Neural progenitor cell (in vitro differentiated cells): ENCODE measurements at places on chromosomes 11 and 22. TPM values are rescaled to one million over a fixed set of nuclear protein-coding genes. Genes with fewer than 3 reads are reported as not detected.

- no peaks in the 10 kb centered on the region for H3K36me3 ChIP-seq
- no peak overlapping the region for H3K27ac ChIP-seq
- peaks cover 47% of the 10 kb centered on the region for H3K4me1 ChIP-seq
- peaks cover 35% of the 10 kb centered on the region for H3K27me3 ChIP-seq
Measured at GRCh38 chr11:119315131-119316015, 1.6 kb downstream of the MCAM start.

DNA sequence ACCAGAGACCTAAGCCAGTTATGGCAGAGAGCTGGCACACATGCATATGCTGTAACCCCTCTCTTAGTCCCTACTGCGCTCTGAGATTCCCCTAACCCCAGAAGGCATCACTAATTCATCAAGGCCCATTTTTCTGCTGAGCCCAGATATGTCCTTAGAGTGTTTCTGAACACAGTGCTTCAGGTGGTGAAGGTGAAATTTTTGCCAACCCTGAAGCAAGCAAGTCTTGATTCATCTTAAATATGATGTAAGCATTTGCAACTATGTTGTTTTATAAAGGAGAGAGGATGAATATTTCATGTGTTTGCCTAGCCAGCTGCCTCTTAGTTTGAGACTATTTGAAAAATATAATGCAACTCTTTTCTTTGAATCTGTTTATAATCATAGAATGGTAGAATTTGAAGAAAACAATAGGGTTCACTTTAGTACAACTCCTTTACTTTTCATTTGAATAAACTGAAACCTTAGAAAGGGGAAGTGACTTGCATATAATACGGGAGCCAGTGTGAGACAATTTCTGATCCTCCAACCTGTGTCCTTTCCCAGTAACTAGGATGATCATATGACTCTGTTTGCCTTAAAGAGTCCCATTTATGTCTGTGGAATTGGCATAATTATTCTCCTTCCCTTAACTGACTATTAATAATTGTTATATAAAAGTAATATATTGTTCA is 194.3 kb upstream of the MTNR1B start:
- no peaks in the 10 kb centered on the region for H3K27me3 ChIP-seq
- no peak for DNase-seq
- H3K4me1 ChIP-seq, result peaks cover 15% of the 10 kb centered on the region
- H3K27ac ChIP-seq, result no peak overlapping the region
- H3K4me3 ChIP-seq, result no peak overlapping the region
- H3K36me3 ChIP-seq, result no peaks in the 10 kb centered on the region

DNA sequence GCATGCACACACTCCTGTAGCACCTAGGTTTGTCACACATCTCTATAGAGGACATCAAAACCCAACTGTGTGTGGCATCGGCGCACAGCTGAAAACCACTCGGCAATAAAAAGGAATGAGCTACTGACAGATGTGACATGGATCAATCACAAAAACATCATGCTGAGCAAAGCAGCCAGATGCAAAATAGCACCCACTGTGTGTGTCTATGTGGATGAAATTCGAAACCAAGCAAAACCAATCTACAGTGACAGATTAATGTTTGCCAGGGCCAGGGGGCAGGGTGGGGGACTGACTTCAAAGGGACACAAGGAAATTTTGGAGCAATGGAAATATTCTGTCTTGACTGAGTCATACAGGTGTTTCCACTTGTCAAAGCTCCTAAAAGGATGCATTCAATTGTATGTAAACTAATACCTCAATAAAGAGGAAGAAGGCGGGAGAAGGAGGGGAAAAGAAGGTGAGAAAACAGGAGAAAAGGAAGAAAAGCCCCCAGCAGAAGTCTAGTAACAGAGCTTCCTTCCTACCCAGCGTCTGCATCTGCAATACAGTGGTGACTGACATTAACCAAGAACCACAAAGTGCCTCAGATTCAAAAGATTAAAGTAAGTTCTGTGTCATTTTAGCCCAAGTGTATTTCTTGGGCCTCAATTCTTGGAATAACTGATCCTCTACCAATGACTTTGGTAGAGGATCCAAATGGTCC is 49.8 kb downstream of the PACSIN2 start:
- no peak overlapping the region for H3K27ac ChIP-seq
- H3K36me3 ChIP-seq, result no peaks in the 10 kb centered on the region
- no peak overlapping the region for H3K4me3 ChIP-seq
- DNase-seq, result no peak
- H3K27me3 ChIP-seq, result no peaks in the 10 kb centered on the region

- H3K27ac ChIP-seq, result no peak overlapping the region
- H3K27me3 ChIP-seq, result no peaks in the 10 kb centered on the region
- no peak overlapping the region for H3K4me3 ChIP-seq
- DNase-seq, result no peak
Measured at GRCh38 chr22:42901790-42902508, 44.9 kb upstream of the ARFGAP3 start.

DNA sequence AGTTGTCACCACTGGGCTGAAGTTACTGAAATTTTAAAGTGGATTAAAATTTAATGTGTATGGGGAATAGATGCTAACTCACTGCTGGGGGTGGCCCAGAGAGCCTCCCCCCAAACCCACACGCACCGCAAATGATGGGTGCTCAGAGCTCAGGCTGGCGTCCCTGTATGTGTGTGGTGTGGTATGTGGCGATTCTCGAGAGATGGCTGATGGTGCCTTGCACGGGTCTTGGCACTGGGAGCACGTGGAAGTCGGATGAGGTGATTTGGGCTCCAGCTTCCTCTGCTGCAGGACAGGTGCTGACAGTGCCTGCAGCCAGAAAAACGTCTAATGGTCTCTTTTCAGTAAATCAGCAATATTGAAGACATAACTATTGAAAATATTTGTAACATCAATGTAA is 1473.3 kb downstream of the TBC1D22A start:
- DNase-seq, result no peak
- H3K4me1 ChIP-seq, result peaks cover 22% of the 10 kb centered on the region
- H3K27ac ChIP-seq, result no peak overlapping the region
- H3K36me3 ChIP-seq, result no peaks in the 10 kb centered on the region

GRCh38 chr22:25070956-25071355 is 118.4 kb downstream of the KIAA1671 start:
- no peak overlapping the region for H3K4me3 ChIP-seq
- no peaks in the 10 kb centered on the region for H3K27me3 ChIP-seq
- DNase-seq, result no peak
- no peaks in the 10 kb centered on the region for H3K36me3 ChIP-seq
- H3K4me1 ChIP-seq, result peaks cover 2% of the 10 kb centered on the region

- no peak for DNase-seq
- peaks cover 11% of the 10 kb centered on the region for H3K4me1 ChIP-seq
- H3K4me3 ChIP-seq, result no peak overlapping the region
- no peak overlapping the region for H3K27ac ChIP-seq
Measured at GRCh38 chr22:29195964-29196666, 9.6 kb upstream of the EMID1 start.

The PPP2R1B gene
- 47.8 and 68.4 TPM in 2 replicates for total RNA-seq
